ENCODE measurements at places on chromosomes 1 and 21.

- DNase-seq = no peak
These were observed 34.6 kb upstream of the APOBEC4 start for GRCh38 chr1:183687546-183688304.

GRCh38 chr1:231442735-231443134 lies 20.6 kb upstream of the EGLN1 start:
- no peak for DNase-seq

DNA sequence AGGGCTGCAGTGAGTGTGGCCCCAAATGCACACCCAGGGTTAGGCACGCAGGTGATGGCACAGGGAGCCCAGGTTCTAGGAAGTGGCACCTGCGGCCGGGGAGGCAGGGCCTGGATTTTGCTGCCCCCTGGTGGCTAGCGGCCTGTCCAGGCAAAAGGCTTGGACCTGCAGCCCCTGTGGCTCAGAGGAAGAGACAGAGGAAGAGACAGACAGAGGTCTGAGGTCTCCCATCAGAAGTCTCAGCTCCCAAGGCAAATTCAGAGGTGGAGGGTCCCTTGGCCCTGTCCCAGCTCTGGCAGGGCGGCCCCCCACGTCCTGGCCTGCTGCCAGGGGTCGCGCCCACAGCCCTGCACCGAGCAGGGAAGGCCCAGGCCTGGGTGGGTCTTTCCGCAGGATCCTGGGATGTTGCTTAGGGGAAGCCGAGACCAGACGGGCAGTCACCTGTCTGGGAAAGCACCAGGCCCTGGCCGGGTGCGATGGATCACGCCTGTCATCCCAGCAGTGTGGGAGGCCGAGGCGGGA lies 8.0 kb upstream of the TNFRSF14 start:
- DNase-seq = no peak

- DNase-seq = no peak
These were observed 21.1 kb downstream of the FYB2 start for GRCh38 chr1:56798053-56798471.
